ENCODE measurements at places on chromosomes 7 and 10.

DNA sequence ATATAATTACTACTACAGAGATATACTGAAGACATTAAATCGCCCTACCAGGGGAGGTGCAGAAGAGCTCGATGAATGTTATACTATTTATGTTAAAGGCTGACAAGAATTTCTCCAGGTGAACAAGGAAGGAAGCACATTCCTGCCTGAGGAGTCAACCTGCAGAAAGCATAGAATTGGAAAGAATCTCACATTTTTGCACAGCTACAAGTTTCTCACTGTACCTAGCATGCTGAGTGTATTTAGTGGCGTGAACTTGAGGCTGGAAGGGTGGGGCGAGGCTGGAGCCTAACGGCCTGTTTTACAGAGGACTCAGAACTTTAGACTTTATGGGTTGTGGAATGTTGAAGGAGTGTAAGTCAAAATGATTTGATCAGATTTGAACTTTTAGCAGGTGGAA lies 373.6 kb upstream of the LRGUK start:
- no peak for DNase-seq

DNA sequence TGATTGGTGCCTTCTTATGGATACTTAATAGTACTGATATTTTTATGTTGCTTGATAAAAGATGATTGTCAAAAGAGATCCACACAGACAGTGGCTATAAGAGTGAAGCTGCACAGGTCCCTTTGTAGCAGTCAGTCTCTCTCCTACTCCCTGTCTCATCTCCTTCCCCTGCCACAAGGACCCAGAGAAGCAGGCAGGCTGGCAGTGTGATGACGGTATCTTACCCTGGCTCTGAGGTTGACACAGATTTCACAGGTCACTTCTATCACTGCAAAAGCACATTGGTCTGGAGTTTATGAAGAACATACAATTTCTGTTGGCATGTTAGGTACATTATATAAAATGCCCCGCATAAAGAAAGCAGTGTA lies 64.4 kb upstream of the AHR start:
- DNase-seq: peak; percentile 7

DNA sequence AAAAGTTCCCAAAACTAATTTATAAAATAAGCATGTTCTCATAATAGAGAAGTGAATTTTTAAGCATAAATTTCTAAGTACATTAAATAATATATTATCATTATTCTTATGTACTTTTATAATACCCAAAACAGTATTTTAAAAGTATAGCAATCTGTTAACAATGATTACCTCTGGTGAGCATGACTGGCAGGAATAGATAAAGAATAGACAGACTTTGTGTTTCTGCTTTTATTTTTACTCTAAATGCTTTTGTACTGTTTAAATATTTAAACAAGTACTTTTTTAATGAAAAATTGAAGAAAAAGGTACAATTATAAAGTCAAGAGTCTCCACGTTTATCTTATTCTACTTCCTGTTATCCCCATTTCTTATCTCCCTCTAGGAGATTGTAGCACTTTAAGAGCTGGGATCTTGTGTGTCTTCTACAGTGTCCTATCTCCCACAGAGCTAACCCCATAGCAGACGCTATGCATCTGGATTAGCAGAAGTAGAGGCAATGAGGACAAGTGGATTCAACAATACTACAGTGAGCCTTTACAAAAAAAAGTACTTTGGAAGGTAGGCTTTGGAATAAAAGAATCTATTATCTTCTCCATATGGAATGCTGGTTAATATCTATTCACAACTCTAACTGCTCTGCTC lies 42.9 kb downstream of the IDE start:
- DNase-seq: no peak

- no peak for DNase-seq
These were observed 755.4 kb downstream of the KCNMA1 start for GRCh38 chr10:76882245-76882644.

- DNase-seq: no peak
These were observed 142.8 kb downstream of the DGKB start for GRCh38 chr7:14759785-14760184.

DNA sequence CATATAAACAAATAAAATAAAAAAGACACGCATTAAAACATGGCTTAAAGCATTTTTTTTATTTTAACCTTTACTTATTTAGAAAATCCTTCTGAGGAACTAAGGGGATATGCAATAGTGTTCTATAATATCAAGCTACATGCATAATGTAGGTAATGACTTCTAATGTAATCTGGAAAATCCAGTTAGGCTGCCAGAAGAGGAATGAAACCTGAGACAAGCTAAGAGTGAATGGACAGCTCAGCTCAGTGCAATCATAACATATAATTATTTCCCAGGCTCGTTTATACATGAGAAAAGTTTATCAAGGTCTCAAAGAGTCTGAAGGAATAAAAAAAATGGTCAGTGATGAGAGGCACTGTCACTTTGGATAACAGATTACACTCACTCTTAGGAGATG lies 649.0 kb upstream of the PCDH15 start:
- DNase-seq: no peak

GRCh38 chr10:101133489-101134298 lies 2.6 kb downstream of the TLX1 start:
- no peak for DNase-seq

DNA sequence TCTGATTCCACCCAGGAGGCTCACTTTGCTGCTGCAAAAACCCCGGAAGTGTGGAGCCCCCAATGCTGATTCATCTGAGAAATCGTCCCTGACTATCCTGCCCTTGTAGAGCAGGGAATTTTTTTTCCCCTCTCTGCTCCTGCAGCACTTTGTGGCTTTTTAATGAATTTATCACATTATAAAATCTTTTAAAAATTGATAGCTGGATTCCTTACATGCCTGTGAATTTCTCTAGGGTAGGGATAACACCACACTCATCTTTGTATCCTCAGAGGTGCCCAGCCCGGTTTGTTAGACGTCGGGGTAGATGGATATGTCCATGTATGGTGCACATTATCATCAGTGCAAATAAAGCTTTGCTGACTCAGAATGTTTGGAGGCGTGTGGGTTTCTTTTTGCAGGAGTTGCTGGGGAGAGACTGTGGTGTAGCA lies 185.7 kb downstream of the STK31 start:
- DNase-seq: no peak

DNA sequence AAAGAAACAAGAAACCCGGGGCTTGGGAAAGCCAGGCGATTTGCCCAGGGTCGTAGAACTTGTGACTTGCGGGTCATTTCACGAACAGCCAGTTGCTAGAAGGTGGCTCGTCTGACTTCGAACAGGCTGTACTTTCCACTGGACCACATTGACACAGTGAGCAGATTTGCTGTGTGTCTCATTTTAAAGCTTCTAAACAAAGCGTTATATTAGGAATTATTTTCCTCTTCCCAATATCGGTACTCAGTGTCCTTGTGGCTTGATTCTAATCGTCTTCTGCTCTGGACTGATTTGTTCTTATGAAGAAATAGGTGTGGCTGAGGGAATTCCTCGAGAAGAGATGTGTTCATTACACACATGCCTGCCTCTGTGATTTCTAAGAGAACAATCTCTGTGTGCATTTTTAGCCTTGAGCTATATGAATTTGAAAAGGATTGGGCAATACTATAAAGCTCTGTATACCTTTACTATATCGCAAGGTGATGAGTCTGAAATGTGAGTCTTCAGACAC lies 150.0 kb upstream of the PRR15 start:
- no peak for DNase-seq

DNA sequence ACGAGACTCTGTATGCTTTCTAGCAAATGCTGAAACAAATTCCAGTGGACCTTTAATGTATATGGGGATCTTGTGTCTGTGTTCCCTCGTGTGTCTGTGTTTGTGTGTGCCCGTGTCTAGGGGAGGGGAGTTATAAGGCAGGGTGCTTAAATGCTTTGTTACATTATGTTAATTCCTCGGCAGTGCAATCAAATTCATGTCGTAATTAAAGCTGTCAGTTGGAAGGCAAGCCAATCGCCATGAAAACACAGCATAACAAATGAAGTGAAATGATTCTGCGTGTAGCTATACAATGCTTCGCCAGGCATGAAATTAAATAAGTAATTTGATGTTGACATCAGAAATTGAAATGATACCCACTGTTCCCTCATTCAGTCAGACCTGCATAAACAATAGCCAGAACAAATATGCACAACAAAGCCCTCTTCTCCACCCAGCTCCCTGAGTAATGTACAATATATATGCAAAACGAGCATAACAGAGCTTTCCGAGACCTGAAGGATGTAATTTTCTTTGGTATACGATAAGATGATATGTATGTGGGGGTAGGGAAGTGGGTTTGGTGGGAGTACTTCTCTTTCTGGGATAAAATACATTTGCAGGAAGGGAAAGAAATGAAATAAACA lies 534.1 kb downstream of the AUTS2 start:
- no peak for DNase-seq

DNA sequence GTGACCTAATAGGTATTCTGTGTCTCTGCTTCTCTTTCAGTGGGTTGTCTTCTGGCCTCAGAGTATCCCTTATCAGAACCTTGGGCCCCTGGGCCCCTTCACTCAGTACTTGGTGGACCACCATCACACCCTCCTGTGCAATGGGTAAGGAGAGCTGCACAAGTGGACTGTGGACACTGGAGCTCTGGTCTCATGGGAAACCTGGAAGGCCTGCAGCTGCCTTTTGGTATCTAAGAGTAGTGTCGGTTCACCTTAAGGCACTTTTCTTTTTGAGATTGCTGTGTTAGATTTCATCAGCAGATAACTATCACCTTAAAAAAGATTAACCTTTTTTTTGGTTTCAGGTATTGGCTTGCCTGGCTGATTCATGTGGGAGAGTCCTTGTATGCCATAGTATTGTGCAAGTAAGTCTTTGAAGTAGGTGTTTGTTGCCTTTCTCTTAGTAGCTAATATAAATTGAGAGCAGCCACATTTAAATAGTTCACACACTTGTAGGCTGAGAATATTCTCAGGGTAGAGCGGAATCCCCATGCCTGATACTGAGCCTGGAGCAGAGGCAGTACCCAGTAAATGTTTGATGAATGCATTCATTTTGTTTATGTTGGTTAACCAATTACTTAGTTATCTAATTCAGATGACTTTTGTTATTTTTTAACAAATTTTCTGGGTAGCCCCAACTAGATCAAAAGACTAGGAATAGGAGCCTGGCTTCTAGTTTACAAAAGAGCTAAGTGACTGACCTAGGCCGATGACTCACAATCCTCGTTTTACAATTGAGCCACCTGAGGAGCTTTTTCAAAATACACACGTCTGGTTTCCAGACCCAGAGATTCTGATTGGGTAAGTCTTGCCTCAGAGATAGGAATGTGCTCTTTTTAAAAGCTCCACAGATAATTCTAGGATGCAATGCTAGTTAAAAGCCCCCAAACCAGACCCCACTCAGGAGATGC lies 3.6 kb downstream of the TMEM254 start:
- no peak for DNase-seq

DNA sequence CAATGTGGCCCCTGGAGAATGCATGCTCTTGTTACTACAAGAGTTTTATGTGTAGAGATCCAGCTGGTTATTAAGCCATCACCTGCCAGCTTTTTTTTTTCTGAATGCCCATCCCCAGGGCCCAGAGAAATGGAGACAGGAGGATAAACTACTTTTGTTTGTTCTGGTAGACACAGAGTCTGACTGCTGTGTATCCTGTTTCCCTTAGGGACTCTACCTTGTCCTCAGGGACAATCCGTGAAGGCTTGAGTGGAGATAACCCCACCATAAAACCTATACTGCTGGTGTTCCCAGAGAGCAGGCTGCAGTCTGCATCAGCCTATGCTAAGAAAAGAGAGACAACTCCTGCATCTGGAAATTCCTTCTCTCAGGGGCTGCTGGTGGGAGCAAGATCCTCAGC lies at the start of gene OR2A5:
OR2A5 (plus strand) TSS at position 301 of the 400 bp plus-strand sequence. CDS start 1,454 bp downstream, outside the sequence.
- no peak for DNase-seq

DNA sequence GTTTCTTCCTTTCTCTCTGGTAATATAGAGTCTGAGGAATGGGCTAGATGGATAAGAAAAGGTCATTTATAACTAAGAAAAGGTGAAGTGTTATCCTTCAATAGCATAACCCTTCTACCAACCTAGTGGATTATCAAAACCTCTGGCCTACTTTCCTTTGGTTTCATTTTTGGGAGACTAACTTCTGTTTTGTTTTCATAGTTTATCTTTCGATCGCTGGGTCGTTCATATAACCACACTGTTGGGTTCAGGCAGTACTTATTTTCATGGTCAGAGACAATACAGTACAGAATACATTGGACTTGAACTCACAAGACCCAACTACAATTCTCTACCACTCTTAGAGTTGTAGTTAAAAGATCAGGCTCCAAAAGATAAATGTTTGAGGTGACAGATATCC lies 86.5 kb downstream of the UBE2H start:
- DNase-seq: no peak

DNA sequence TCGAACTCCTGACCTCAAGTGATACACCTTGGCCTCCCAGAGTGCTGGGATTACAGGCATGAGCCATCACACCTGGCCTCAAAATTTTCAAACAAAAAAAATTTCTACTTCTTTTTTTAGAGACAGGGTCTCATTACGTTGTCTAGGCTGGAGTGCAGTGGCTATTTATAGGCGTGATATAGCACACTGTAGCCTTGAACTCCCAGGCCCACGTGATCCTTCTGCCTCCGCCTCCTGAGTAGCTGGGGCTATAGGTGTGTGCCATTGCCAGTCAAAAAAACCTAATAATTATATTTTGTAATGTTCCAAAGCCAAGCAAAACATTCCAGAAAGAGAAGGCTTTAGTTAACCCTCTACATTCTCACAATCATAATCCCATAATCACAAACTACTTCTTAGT lies 13.8 kb downstream of the POLR3A start:
- no peak for DNase-seq

DNA sequence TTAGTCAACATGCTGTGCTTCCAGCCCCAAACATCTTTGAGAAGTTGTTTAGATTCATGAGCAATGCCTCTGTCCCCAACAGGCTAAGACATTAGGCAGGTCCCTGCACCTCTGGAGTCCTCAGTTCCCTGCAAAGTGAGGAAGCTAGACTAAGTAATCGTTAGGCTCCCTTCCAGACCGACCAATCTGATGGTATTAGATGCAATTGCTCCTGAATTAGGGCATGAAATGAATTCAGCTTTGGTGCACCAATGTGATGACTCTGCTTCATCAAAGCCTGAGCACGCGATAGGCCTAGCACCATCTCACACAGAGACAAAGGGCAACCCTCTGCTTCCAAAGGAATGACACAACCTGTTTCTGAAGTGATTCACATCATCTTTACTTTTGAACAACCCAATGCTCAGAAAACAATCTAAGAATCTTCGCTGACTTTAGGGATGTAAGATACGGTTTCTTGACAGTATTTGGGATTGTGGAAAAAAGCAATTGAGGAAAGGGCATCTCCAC lies 723 bp upstream of the TES start:
- DNase-seq: no peak

DNA sequence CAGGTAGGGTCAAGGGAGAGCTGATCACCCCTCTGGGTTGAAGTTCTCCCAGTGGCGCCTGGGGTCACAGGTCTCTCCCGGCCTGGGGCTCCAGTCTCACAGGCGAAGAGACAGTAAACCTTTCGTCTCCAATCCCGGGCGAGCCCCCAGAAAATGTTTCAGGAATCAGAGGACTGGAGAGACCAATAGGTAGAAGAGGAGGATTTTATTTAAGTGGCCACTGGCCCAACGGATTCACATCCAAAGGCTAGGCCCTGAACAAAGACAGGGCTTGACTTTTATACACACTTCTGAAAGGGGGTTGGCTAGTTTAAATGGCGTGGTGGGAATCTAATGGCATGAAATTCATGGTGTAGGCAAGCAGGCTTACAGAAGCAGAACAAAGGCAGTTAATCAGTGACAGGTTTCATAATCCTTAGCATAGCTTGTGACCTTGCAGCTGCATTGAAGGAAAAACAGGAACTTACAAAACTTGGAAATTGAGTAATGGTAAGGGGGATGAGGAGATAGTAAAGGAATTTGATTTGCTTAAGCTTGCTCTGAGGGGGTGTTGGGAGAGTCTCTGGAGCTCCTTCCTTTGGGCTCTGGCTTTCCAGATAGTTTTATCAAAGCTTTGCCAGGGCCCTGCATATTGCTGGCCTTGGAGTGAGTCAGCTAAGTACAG lies 105.5 kb downstream of the TRIM24 start:
- DNase-seq: no peak
